ENCODE measurements at places on chromosomes 16 and 17.

DNA sequence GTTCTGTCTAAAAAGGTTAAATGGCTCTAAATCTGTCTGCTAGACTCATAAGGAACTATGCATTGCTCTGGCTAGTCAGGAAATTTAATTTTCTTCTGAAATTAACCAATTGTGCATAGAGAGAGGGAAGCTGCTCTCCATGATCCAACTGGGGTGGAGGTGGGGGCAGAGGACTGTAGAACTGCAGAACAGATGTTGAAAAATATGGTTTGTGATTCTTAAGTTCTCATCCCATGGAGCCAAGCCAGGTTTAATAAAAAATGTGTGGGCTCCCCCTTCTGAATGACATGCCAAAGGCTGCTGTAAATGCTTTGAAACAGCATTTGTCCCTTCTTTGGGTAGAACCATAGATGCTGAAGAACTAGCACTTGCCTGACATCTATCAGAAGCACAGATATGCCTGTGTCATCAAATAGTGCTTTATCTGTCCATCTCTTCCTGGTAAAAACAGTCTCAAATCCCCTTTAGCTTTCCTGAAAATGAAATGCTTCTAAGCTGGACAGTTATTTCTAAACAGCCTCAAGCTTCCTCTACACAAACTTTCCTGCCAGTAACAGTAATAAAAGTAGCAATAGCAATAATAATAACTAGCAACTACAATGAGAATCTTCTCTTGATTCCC, 221.4 kb downstream of the CDH8 start:
- no peak for DNase-seq

DNA sequence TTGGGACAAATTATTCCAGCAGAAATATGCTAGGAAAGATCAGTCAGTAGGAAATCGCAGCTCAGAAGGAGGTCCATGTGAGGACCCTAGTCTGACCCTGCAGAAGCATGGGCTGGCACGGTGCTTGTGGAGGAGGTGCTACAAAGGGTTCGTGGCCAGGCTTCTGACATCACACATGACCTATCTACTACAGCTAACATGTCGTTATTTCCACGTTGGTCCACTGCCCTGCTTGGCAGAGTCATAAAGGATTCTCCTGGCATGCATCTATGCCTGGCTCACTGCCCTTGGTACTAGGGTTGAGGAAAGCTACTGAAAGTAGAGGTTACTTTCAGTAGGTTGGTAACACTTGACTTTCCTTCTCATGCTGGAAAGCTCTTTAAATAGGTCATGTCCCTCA, 118.1 kb upstream of the SHISA6 start:
- no peak for DNase-seq

- DNase-seq, result no peak
These were observed 526 bp upstream of the BORCS6 start for GRCh38 chr17:8190506-8190905.

DNA sequence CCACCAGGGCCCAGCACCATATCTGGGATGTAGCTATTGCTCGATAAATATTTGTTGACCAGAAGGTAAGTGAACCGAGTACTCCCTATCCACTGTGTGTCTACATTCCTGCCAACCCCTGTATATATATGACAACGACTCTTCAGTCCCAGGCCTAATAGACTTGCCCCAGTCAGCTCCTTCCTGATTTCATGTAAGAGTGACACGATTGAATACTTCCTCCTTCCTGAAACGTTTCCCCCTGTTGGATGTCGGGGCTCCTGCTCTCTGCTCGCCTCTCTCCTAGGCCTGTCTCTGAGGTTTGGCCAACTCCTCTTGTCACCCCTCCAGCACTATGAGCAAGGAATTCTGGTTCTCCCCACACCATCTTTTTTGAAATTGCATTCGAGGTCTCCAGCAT, 178.9 kb downstream of the PRKCA start:
- DNase-seq, result no peak

- DNase-seq, result no peak
These were observed 669 bp downstream of the RNF167 start for GRCh38 chr17:4940555-4941318.

DNA sequence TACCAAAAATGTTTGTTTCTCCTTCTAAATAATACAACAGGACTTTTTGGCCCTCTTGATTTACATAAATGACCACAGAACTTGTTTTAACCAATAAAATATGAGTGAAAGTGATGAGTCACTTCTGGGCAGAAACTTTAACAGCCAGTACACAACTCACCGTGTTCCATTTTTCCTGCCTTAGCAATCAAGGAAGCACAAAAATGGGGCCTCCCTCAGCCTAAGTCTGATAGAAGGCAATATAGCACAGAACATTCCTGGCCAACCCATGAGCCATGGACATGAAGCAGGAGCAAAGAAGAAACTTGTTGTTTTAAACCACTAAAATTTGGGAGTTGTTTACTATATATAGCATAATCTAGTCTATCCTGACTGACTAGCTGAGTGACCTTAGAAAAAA, 61.1 kb upstream of the MTMR4 start:
- DNase-seq, result no peak

- no peak for DNase-seq
These were observed 26.2 kb downstream of the ADAMTS18 start for GRCh38 chr16:77408607-77409006.

GRCh38 chr17:58006560-58006923, 504 bp downstream of the SRSF1 start:
- no peak for DNase-seq

DNA sequence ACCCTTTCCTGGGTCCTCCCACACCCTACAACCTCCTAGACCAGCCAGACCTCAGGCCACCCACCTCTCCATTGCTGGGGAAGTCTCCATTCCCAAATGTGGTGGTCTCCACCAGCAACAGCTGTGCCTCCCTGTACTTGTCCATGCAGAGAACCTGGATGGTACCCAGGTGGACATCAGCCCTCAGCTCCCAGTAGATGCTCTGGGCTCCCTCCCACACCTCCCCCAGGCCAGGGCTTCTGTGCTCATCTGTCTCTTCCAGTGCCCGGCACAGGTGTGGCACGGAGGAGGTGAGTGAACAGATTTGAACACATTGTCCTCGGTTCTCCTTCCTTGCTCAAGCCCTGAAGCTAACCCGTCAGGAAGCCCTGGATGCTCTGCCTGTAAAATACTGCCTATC, 34.6 kb downstream of the LGALS9 start:
- DNase-seq, result no peak

DNA sequence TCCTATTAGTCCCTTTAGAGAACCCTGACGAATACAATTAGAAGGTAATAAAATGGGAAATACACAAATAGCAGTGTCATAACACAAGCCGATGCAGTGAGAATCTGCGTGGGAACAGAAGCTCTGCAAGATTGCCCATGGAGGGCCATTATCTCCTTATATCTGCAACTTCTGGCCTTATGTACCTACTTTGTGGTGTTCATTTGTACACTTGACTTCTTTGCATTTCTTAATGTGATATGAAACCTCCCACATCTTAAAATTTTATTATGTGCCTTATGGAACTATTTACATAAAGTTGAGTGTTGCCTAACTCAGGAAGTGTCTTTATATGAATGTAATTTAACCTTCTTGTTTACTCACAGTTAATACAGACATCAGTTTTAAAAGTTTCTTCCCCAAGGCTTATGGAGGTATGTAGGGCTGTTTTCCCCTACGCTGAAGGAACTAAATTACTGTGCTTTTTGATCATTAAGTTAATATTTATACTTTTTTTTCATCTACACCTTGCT, 10.1 kb upstream of the TANC2 start:
- no peak for DNase-seq

- no peak for DNase-seq
These were observed 13.5 kb upstream of the MTMR4 start for GRCh38 chr17:58527949-58528348.

DNA sequence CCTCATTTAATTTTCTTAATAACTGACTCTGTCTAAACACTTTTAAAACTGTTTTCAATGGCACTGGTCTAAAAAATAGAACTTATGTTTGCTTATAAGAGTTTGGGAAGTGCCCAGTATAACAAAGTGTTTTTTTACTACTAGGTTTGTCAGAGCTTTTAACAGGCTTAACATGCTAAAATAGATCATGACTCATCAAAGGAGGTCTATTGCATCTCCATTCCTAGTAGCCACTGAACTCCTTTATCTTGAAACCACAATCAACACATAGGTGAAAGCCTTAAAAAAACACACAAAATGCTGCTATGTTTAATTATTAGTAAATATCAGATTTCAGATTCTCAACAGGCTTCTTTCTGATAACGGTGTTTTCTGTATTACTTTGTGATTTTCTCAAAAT, 196.4 kb upstream of the KIF2B start:
- DNase-seq, result no peak

DNA sequence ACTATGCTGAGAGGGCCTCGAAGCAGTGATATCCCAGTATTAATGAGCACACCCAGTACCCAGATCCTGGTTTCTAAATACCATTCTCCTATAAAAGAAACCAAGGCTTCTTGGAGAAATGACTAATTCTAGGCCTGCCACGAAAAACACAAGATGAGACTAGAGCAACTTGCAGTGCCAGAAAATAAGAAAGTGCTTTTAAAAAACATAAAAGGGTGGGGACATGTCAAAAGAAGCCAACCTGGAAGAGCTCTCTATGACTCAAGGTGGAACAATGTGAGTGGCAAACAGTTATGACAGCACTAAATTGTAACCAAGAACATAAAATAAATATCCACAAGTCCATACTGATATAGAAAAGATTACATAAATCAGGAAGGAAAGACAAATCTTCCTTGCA, 153.2 kb upstream of the KCNJ18 start:
- DNase-seq, result no peak

DNA sequence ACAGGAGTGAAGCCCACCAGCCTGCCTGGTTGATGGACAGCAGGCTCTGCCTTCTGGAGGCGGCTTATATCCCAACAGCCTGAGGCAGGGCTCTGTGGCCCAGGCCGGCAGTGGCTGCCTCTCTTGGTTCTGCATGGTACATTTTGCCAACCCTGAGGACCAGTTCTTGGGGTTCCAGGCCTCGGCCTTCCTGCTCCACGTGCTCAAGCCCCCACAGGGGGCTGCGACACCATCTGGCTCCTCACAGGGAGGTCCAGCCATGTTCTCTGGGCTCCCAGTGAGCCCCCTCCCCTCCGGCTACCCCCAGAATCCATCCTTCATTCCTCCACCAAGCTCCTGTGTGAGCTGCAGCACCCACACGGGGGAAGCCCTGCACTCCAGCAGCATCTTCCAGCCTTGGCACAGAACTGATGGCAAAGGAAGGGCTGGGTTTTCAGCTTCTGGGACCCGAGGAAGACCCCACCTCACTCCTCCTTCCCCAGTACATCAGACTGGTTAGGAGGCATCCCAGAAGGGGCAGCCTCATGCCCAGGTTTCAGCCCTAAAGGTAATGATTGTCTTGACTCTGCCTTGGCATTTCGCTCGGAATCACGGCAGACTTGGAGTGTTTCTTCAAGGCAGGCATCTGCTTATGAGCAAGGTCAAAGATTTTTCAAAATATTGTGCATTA, 231.2 kb downstream of the CPPED1 start:
- no peak for DNase-seq

DNA sequence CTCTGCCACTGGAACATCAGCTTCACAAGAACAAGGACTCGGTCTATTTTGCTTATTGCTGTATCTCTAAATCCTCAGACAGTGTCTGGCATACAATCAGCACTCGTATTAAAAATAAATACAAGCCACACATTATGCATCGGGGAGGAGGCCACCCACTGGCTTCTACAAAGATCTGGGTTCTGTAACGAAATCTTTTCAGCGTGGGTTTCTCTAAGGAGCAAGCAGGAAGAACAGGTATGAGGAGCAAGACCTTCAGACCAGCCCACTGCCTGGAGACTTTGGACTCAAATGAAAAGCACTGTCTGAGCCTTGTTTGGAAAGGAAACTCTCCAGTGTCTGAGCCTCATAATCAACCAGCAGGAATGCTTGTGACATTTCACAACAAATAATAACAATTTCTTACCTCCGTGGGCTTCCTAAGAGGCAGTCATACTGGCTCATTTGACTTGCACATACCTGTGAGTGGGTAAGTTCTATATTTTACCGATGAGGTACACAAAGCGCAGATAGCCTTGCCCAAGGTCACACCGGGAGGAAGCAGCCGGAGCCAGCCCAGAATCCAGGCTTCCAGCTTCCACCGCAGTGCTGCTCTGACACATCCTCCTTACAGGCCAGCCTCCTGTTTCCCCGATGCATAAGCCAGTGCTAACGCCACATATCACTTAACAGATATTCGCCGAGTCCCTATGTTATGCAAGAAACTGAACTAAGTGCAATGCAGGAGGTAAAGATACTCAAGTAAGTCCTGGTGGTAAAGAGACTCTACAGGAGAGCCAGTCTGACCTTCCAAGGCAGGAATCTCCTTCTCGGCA, 118.6 kb upstream of the TNRC6C start:
- DNase-seq, result no peak

DNA sequence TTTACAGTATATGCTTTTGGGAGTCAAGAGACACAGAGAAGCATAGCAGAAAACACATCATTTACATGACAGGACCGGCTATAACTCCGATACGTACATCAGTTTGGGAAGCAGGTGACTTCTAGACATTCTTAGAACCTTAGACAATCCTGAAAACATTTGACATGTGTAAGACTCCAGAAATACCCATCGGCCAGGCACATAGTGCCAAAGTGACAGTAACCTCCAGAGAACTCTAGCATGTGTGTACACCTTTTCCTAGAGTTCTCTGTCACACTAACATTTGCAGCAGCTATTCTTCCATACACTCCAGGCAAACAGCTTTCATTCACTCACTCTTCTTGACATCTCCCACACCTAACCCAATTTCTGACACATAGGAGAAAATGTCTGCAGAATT, 3.4 kb upstream of the TAOK1 start:
- no peak for DNase-seq

DNA sequence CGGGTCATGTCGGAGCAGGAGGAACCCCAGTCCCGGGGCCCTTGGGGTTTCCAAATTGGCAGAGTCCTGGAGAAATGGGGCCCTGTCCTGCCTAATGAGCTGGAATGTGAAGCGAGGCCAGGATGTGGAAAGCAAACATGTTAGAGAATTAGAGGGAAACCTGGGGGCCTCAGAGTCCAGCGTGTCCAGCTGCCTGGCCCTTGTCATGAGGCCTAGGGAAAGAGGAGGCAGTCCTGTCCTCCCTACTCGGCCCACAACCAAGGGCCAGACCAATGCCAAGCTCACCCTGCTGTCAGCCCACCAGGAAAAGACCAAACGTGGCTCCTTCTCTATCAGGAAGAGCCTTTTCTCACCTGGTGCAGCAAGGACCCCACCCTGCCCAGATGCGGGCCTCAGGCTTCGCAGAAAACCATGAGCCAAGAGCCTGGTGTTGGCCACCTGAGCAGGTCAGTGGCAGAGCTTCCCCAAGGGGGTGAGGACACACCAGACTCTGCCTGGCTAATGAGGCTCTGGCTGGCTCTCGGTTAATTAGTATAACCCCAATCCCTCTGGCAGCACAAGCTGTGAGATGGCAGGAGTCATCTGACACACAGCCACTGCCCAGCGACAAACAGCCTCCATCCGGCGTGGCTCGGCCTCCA, 10.1 kb downstream of the TEKT5 start:
- DNase-seq, result no peak
